ENCODE measurements at places on chromosomes 16 and 17.

GRCh38 chr16:79296491-79296890, 304.0 kb downstream of the MAF start:
- no peak for DNase-seq

DNA sequence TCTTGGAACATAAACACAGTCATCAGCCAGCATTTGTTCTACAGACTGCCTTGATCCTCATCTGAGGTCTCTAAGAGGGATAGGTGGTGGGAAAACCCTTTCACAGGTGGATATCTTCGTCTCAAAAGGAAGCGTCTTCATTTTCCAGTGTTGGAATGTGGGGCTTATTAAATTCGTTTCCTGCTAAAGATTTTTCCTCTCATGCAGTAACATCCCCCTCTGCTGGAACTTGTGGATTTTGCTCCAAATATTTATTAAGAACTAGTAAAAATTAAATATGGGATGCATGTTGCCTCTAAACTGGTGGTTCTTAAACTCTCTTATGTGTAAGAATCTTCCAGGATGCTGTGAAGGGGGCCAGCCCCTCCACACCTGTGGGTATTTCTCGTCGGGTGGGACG, 20.1 kb upstream of the MLYCD start:
- DNase-seq: peak; percentile 59

- DNase-seq: peak; percentile 56
Measured at GRCh38 chr16:46972429-46973206, 856 bp downstream of the DNAJA2 start.

- DNase-seq: no peak
Measured at GRCh38 chr17:80397686-80398085, 17.3 kb upstream of the ENDOV start.

GRCh38 chr16:14050291-14051027, 20.7 kb upstream of the MRTFB start:
- peak; percentile 48 for DNase-seq

GRCh38 chr17:32689348-32689747, 187.6 kb downstream of the MYO1D start:
- DNase-seq: no peak

DNA sequence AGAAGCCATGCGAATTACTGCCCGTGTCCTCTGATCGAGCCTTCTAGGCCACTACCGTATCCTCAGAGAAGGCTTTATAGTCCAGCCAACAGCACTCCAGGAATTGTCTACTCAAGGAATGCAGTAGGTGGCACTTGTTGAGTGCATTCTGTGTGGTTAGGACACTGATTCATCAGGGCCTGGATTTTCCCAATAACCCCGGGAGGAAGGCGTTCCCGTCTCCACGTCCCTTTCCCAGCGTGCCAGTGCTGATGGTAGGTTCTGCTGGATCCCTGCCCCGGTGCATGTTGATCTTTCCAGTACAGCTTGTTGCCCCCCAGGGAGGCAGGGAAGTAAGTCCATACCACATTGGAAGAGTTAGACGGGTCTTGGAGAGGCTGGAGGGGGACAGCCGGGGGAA, 122.2 kb downstream of the RPTOR start:
- no peak for DNase-seq

- DNase-seq: no peak
Measured at GRCh38 chr17:15409721-15410250, 57.6 kb downstream of the CDRT4 start.

GRCh38 chr17:28404007-28404406, 2.0 kb downstream of the SLC46A1 start:
- no peak for DNase-seq

GRCh38 chr17:73031472-73031871, 61.0 kb downstream of the SLC39A11 start:
- no peak for DNase-seq

DNA sequence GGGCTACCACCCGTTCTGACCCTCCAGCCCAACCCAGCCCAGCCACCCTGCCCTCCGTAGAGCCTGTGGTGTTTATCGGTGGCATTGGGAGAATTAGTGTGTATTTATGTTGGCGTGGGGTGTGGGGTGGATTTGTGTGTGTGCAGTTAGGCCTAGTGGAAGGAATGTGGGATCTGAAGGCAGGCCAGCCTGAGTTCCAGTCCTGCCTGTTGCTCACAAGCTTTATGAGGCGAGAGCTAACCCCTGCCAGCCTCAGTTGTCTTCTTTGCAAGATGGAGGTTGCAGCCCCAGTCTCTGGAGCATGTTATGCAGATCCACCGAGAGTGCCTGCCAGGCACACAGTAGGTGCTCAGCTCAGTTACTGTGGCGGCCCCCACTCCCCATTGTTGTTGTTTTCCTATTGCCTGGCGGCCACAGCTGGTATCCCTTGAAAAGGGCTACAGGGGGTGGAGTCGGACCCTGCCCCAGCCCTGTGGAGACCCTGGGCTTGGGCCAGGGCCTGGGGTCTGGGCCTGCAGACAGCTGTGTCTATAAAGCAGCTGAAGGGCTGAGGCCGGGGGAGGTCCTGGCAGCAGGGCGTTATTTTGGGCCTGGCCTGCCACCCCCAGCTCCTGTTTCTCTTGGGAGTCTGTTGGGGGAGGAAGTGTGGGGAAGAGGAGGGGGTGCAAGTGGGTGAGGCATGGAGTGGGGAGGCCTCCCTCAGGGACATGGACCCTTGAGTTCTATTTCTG, 5.1 kb downstream of the ERBB2 start:
- peak; percentile 40 for DNase-seq

DNA sequence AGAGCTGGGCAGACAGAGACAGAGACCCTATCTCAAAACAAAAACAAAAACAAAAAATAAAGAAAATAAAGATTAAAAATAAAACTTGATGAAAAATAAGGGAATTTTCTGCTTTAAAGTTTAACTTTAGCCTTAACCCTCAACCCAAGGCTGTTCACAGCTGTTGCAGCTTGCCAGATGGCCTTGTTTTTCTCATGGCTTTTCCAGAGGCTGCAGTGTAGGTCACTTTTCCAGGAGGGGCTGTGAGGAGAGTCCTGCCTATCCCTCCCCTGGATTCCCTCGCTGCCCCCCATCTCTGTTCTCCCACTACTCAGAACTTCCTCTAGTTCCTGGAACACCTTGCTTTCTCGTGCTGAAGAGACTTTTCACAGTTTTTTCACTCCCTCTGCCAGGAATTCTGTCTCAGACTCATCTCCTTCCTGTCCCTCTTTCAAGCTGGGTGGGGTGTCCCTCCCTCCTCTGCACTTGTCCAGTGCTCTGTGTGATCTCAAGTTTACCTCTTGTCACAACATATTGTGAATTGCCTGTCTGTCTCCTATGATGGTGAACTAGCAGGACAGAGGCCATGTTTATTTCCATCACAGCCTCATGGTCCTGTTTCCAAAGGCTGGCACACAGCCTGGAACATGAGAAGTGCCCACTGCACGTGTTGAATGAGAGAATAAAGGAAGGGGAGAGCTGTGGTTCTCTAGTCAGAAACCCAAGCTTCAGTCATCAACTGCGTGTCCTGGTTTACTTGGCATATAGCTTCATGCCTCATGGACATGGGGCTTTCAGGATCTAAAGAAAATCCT, 69.9 kb upstream of the MSI2 start:
- no peak for DNase-seq

- DNase-seq: no peak
Measured at GRCh38 chr16:69839798-69840409, 77.8 kb downstream of the WWP2 start.

GRCh38 chr17:20927308-20927977, 115.4 kb downstream of the USP22 start:
- no peak for DNase-seq

DNA sequence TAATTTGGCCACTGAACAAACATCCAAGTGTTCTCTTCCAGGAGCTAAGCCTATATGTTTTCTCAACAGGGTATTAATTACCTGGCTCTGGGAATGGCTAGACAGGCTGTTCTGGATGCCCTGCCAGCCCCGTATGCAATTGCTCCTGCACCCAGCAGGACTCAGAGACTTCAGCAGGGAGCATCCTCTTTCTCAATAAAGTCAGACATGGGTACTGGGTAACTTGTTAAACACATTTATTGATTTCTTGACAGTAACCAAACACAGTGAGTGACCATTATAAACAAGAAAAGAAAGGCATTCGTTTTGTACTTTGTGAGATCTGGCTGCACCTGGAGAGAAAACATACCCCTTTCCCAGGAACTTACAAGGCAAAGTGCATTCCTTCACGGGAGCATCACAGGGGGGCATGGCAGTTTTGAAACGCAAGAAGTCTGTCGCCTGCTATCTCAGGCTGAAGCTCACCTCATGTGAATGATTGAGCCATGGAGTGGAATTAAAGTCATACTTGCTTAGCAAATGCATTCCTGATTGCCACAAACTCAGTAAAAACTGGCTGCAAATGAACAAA, 369.8 kb downstream of the UTP18 start:
- no peak for DNase-seq

DNA sequence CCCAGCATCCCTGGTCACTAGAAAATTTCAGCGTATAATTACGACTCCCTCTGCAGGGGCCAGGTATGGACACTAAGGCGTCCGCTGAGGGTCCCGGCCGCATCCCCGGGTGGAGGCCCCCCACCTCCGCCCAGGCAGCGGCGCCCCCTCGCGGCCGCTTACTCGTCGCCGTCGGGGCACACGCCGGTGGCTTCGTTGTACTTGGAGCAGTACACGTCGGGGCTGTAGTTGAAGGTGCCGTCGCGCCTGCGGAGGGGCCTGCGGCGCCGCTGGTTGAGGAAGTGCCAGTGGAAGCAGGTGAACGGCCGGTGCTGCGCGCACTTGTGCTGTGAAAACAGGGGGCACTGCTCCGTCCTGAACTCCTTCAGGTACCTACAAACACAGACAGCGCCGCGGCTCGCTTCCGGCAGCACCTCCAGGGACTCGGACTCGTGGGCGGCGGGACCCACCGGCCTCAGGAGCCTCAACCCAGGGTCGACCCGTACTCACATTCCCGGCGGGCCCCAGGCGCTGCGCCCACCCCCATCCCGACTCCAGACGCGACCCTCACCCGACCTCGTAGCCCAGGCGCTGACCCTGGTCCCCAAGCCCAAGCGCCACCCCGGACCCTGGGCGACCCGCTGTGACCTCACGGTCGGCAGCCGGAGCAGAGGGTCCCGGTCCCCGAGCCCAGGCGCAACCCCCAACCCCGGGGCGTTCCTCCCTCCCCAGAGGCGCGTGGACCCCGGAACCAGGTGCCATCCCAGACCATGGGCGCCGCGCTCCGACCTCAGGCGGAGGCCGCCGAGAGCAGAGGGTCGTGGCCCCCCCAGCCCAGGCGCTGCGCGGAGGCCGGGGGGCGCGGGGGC, 596 bp downstream of the UNKL start:
- peak; percentile 61 for DNase-seq

GRCh38 chr17:38910325-38910724, 15.1 kb upstream of the LASP1NB start:
- no peak for DNase-seq

- DNase-seq: peak; percentile 83
Measured at GRCh38 chr16:9159839-9160550, 68.6 kb downstream of the HAPSTR1 start.

DNA sequence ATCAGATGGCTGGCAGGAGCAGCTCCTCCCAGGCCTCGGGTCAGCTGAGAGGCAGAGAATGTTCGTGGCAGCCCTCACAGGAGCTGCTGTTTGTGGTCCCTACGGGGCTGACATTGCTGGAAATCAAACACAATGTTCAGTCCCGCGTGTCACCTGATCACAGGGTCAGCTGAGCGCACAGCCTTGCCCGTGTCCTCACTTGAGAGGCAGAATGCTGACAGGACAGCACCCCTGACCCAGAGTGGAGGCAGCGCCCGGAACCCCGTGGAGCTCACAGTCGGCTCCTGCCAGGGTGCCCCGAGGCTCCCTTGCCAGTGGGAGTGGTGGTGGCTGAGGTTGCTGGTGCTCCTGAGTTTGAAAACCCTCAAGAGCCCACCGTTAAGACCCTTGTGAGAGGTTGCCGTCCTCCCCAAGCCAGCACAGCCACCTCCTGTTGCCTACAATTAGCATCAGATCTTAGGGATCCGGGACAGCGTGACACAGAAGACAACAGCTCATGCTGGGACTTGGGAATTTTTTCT, 3.6 kb upstream of the CHMP6 start:
- DNase-seq: no peak

DNA sequence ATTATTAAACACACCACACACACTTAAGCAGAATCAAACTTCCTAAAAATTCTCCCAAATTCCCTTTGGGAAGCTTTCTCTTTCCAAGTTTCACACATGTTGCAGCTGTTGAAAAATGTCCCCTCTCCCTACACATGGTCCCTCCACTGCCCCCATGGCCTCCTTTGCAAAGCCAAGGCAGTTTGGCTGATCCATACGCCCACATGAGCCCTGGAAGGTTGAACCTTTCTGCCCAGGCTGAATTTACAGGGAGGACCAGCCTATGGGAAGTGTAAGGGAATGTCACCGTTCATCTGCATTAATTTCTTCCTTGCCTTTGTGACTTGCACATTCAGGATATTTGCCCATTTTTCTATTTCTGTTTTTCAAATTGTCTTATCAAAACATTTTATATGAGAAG, 31.1 kb upstream of the SHISA6 start:
- DNase-seq: no peak

- DNase-seq: no peak
Measured at GRCh38 chr17:57206928-57207327, 49.4 kb upstream of the MSI2 start.

DNA sequence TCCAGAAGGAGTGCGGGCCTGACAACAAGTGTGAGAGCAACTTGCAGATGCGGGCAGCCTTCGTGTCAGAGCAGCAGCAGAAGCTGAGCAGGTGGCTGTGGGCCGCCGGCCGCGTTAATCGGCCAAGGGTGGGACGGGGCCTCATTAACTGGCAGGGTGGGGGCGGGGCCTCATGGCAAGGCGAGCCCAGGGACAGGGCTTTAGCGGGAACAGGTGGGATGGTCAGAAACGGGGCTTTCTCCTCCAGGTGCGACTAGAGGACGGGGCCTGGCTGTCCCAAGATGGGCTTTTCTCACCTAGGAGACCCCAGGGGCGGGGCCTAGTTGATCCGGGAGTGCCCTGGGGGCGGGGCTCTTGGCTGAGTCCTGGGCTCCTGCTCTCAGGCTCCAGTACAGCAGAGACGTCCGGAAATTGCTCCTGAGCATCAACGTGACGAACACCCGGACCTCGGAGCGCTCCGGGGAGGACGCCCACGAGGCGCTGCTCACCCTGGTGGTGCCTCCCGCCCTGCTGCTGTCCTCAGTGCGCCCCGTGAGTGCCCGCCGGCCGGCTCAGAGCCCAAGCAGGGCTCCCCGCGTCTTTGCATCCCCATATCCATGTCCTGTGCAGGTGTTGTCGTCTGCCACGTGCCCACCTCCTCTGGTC, 18.4 kb upstream of the PDK2 start:
- DNase-seq: no peak

GRCh38 chr16:72793017-72793416, 254.9 kb downstream of the ZFHX3 start:
- DNase-seq: no peak

DNA sequence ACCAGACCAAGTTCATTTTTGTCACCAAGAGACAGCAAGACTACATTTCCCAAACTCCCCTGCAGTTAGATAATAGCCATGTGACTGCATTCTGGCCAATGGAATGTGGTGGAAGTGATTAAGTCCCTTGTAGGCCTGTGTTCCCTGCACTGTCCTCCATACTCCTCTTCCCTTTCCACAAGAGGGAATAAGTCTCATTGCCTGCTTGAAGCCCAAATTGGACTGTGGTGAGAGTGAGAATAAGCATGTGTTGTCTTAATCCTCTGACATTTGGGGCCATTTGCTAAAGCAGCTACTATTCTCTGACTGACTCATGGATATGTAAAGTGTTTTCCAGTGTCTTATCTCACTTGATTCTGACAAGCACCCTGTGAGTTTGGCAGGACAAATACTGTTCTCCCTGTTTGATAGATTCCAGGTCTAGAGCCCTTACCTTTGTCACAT, 20.7 kb downstream of the PIK3R6 start:
- DNase-seq: peak; percentile 64
